ENCODE measurements at places on chromosomes 7 and 10.

DNA sequence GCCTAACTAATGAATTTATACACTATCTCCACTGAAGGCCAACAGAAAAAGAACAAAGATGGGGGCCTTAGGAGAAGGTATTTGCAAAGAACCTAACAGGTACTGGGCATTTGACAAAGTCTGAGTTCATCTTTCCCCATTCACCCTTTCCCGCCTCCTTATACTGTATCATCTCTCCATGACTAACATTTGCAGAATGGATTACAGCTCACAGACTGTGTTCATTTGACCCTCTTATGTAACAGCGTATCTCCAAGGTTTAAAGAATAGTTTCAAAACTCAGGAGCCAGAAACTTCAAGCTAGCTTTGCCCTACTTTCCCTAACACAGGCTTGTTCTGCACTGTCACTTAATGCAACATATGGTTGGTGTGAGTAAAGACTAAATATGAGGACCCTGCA is 238.7 kb upstream of the CELF2 start:
- no peak for DNase-seq

GRCh38 chr7:142338633-142339501 is 81.0 kb upstream of the PRSS58 start:
- DNase-seq: no peak

- DNase-seq: no peak
Measured at GRCh38 chr7:111784296-111784695, 222.0 kb upstream of the IMMP2L start.

DNA sequence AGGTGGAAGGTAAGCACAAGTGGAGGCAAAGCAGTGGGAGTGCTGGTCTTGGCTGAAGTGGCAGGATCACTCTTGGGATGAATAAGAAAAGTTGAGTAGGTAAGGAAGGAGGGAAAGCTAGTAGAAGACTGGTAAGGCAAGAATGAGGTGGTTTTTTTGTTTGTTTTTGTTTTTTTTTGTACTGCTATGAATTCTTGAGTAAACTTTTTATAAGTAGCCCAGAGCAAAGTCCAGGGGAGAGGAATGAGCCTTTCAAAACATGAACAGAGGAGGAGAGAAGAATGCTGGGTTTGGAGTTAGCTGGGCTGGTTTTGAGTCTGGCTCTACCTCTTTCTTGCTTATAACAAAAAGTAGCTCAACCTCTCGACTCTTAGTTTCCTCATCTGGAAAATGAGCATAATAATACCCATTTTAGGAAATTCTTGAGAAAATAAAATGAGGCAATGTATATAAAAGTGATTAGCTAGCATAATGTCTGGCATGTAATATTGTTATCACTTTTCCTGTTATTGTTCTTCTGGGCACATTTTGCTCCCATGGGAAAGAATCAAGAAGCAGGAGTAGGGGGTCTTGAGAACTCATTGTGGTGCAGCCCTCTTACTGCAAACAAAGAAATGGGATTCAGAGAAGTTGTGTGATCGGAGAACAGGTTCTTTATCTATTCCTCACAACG is 24.1 kb upstream of the LRRC17 start:
- DNase-seq: no peak

- DNase-seq: no peak
Measured at GRCh38 chr7:39430909-39431641, 135.1 kb upstream of the YAE1 start.

- no peak for DNase-seq
Measured at GRCh38 chr7:137981668-137982067, 20.2 kb downstream of the CREB3L2 start.

DNA sequence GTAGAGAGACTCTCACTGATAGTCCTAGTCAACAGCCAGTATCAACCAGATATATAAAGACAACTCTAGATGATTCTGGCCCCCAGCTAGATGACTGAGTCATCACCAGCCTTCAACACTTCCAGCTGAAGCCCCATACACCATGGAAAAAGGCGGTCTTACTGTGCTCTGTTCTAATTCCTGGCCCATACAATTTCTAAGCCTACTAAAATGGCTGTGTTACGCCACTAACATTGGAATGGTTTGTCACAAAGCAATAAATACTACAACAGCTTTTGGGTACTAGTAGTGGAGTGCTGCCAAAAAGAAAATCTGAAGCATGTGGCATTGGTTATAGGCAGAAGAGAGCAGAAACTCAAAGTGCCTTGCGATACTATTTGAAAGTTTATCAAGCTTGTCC is 13.0 kb upstream of the TES start:
- no peak for DNase-seq

- no peak for DNase-seq
Measured at GRCh38 chr10:44132361-44133289, 252.3 kb downstream of the CXCL12 start.

DNA sequence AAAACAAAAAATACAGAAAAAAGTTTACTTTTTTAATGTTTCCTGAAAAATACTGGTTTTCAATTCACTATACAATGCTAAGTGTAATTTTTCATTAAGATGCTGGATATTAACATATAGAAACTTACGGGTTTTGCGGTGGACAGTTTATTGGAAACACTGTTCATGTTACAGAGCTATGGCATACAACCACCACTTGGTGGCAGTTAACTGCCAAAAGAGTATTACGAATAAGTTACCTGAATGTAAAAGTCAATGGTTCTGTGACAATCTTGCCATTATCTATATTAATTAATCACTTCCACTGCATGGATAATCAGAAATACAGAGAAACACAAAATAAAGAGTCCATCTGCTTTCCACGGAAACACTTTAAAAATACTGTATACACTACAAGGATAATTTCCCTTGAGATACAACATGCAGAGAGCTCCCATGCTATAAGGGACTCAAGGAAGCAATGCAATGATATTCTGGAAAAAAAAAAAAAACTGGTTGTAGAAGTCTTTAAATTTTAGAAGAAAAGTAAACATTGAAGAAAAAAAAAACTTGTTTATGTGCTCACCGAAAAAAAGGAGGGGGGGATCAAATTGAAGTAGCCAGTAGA is 97.0 kb downstream of the TPK1 start:
- no peak for DNase-seq

DNA sequence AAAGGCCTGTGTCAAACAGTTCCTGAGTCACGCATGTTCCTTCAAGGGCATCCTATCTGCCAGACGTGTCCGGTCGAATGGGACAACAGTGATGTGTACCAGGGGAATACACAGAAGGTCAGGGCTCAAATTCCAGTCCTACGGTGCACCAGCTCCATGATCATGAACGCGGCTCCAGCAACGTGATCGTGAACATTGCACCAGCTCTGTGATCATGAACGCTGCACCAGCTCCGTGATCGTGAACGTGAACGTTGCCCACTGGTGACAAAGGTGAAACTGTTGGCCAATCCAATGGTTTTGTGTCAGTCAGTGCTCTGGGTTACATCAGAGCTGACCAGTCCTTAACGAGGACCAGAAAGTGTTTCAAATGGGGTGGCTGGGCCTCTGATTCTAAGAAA is 4.3 kb upstream of the PTPRN2 start:
- no peak for DNase-seq

DNA sequence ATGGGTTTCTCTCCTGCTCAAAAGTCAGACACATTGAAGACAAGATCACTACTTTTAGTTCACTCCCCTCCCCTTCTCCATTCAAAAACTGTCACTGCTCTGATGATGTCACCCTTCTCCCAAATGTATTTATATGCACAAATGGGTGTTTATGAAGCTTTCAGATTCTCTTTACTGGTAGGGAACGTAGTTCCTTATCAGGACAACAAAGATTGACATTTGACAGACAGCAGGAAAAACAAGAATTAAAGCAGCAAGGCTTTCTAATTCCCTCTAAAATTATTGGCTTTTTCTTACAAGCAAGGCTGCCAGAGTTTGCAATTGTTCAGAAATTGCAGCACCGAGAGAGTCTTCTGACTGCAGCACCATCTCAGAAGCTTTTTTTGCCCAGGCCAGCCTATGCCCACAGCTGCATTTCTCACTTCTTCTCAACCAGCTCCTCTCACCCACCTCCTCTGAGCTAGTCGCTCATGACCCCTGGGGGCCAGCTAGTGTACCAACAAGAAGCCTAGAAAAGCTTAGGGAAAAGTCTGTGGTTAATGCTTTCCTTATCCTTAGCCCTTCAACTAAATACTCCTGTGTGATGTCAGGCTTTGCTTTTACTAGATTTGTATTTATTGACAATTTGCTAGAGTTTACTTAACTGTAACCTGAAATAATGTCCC is 265.1 kb downstream of the HTR7 start:
- no peak for DNase-seq

- peak; percentile 20 for DNase-seq
Measured at GRCh38 chr7:101169838-101170551, 4.6 kb upstream of the VGF start.

DNA sequence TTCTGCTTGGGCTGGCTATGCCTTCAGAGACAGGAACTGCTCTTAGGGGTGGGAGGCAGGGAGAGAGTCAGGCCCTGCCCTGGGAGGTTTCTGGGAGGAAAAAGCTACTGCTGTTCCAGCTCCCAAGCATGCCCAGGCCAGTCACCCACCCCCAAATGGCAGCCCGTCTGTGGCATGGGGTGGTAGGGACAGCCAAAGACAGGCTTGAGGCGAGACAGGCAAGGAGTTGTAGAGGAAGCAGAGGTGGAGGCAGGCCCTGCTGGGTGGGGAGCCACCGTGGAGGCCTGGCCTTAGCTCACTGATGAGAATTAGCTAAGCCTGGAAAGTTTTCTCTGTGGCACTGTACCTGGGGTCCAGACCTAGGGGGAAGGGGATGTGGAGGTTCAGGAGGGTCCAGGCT is 6.6 kb upstream of the SAMD8 start:
- no peak for DNase-seq

- DNase-seq: no peak
Measured at GRCh38 chr7:92717623-92717992, 118.8 kb downstream of the CDK6 start.

All from activated naive CD4-positive, alpha-beta T cell (primary cell).